ENCODE measurements at places on chromosomes 1 and 21.

- DNase-seq: no peak
These were observed 20.3 kb upstream of the AZIN2 start for GRCh38 chr1:33060579-33061083.

- no peak for DNase-seq
These were observed 119.6 kb upstream of the ADGRL2 start for GRCh38 chr1:81681114-81681513.

DNA sequence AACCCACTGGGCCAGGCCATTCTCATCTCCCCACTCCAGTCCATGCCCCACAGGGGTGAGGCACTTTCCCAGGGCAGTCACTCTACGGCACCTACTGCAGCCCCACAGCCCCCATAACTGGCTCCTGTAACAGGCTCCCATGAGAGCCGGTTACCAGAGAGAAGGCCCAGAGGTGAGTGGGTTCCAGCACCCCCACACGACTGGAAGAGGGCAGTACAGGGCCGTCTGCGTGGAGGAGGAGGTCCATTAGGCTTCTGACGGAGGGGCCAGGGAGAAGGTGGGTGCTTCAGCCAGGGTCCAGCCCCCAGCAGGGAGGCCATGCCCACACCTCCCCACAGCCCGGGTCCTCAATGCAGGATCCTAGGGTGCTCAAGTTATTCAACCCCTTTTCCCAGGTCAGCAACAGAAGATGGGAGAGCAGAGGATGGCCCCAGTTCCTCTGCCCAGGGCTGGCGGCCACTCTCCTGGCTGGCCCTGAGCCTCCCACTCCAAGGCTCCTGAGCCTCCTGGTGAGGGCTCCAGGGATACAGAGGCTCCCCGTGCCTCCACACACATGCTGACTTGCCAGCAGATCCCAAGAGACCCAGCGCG lies 1.6 kb downstream of the ACAP3 start:
- DNase-seq: no peak

GRCh38 chr1:212950243-212951125 lies at the start of gene VASH2:
VASH2 (plus strand) TSS chr1:212950541; CDS start chr1:212951543, 1,002 bp downstream.
- no peak for DNase-seq
